T-helper 2 cell treated with Interferon-gamma antibody and Interleukin-4, amounts not matched to agents 100 ng/mL and 5 ng/mL, for 36 hours (primary cell): ENCODE measurements at places on chromosomes 2 and 18. TPM values are rescaled to one million over a fixed set of nuclear protein-coding genes. Genes with fewer than 3 reads are reported as not detected.

The SERPINB10 gene
- not detected in 2 replicates for total RNA-seq

The ELOA2 gene
- not detected in 2 replicates for total RNA-seq

The EFEMP1 gene
- total RNA-seq = not detected in 2 replicates

The STPG4 gene
- total RNA-seq = 0.30 and 0.50 TPM in 2 replicates

The HTR2B gene
- total RNA-seq = 1.2 and 1.3 TPM in 2 replicates

The SATB2 gene
- 0.07 and 0.14 TPM in 2 replicates for total RNA-seq

The CLEC4F gene
- not detected in 2 replicates for total RNA-seq

The SERPINB11 gene
- total RNA-seq = not detected in 2 replicates

The ANKRD30B gene
- not detected in 2 replicates for total RNA-seq

The PRSS56 gene
- not detected in 2 replicates for total RNA-seq

The KCNS3 gene
- not detected in 2 replicates for total RNA-seq

The CASP10 gene
- total RNA-seq = 37.0 and 38.7 TPM in 2 replicates

The KIF1A gene
- 0.41 and 0.43 TPM in 2 replicates for total RNA-seq
